A549 (cell line): ENCODE measurements at places on chromosomes 13 and 19.

DNA sequence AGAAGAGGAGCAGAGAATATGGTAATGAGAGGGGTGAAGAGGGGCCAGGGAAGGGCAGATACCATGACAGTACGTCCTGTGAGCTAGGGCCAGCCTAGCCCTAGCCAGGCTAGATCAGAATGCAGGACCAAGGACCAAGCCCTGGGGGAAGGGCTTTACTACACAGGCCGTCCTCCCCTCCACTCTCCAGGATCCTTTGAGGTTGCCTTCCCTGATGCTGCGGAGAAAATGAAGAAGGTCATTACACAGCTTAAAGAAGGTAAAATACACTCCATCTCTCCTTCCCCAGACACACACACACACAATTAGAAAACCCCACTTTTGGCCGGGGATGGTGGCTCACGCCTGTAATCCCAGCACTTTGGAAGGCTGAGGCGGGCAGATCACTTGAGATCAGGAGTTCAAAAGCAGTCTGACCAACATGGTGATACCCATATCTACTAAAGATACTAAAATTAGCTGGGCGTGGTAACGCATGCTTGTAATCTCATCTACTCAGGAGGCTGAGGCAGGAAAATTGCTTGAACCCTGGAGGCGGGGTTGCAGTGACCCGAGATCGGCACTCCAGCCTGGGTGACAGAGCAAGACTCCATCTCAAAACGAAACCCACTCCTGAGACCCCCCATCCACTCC lies 8.5 kb downstream of the SPACA6 start:
- DNase-seq = no peak

DNA sequence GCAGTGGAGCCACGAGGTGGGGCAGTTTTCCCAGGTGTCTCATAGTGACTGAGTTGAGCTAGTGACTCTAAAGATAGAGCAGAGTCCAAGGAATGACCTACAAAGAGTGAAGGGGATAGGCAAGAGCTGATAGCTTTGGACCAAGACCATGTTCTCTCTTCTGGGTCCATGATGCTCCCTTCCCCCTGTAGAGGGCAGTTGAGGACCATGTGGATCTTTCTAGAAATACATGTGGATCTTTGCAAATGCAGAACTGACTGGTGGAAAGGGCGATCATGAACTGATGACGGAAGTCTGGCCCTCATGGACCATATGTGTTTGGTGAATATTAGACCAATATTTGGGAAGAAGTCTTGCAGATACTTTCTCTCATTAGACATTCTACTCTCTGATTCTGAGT lies 6.9 kb downstream of the PSG1 start:
- DNase-seq = no peak

- DNase-seq = no peak
Observed at GRCh38 chr13:82758044-82758443, 1124.2 kb downstream of the SLITRK1 start.

DNA sequence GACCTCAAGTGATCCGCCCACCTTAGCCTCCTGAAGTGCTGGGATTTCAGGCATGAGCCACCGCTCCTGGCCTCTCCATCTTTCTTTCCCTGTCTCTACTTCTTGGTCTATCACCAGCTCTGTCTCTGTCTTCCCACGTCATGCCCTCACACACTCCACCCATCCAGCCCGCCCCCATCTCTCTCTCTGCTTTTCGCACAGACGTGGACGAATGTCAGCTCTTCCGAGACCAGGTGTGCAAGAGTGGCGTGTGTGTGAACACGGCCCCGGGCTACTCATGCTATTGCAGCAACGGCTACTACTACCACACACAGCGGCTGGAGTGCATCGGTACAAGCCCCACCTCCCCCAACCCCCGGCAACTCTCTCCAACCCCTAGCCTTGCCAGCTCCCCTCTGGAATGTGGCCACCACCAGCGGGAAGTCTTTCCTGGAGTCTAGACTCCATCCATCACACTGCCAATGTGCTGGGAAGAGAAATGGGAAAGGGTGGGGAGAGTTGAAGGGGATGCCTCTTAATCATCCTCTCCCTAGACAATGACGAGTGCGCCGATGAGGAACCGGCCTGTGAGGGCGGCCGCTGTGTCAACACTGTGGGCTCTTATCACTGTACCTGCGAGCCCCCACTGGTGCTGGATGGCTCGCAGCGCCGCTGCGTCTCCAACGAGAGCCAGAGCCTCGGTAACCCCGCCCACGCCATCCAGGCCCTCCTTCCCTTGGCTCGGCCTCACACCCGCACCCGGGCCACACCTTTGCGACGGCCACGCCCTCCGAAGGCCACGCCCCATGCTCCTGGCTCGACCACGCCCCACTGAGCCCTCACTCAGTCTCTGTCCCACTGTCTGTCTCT lies 22.5 kb downstream of the LTBP4 start:
- DNase-seq = peak; percentile 90

GRCh38 chr13:49536144-49536873 lies 40.6 kb downstream of the PHF11 start:
- no peak for DNase-seq

GRCh38 chr19:2888731-2889224 lies 11.9 kb upstream of the ZNF57 start:
- no peak for DNase-seq

DNA sequence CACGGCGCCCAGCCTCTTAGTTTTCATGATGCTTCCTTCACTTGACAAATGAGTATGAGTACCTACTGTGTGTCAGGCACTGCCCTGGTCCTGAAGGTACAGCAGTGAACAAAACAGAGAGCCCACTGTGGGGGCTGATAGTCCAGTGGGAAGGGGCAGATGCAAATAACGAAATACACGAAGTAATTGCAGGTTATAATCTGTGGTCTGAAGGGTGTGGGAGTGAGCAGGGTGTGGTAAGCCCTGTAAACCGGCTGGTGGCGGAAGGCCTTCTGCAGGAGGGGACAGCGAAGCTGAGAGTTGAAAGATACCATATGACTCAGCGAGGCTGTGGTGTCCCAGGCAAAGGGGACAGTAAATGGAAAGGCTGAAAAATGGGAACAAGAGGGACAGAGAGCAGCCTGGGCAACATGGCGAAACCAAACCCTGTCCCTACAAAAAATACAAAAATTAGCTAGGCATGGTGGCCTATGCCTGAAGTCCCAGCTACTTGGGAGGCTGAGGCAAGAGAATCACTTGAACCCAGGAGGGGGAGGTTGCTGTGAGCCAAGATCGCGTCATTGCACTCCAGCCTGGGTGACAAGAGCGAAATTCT lies 60.5 kb downstream of the MAP4K1 start:
- DNase-seq = peak; percentile 44

- DNase-seq = no peak
Observed at GRCh38 chr19:33381101-33381500, 7.6 kb downstream of the CEBPG start.

- DNase-seq = no peak
Observed at GRCh38 chr13:109816808-109817203, 30.4 kb upstream of the IRS2 start.

GRCh38 chr19:33767898-33768413 lies 28.7 kb upstream of the KCTD15 start:
- DNase-seq = peak; percentile 42

- no peak for DNase-seq
Observed at GRCh38 chr13:50403311-50403710, 388.1 kb downstream of the KCNRG start.

DNA sequence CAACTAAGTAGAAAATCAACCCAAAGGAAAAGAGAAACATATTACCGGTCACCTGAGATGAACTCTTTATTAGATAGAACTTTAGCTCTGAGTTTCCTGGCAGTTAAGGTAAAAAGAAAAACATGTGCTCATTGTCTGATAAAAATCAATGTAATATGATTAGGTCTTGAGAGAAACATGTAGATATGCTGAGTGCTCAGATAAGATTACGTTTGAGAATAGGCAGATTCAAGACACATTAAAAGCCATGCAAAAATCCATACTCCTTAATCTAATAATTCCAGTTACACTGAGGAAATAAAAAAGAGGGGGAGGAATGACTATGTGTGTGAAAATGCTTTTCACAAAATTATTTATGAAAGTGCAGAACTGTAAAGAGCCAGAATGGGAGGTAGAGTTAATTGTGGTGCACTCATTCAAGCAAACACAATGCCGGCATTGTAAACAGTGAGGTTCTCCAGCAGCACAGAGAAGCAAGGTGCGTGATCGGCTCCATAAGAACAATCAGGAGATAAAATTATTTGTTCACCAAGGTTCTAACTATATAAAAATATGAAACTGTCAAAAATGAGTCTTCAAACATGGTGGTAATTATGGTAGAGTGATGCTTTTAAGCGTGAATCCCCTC lies 88.8 kb downstream of the MBNL2 start:
- no peak for DNase-seq

- no peak for DNase-seq
Observed at GRCh38 chr19:40932008-40932959, 50.3 kb upstream of the CYP2A7 start.

DNA sequence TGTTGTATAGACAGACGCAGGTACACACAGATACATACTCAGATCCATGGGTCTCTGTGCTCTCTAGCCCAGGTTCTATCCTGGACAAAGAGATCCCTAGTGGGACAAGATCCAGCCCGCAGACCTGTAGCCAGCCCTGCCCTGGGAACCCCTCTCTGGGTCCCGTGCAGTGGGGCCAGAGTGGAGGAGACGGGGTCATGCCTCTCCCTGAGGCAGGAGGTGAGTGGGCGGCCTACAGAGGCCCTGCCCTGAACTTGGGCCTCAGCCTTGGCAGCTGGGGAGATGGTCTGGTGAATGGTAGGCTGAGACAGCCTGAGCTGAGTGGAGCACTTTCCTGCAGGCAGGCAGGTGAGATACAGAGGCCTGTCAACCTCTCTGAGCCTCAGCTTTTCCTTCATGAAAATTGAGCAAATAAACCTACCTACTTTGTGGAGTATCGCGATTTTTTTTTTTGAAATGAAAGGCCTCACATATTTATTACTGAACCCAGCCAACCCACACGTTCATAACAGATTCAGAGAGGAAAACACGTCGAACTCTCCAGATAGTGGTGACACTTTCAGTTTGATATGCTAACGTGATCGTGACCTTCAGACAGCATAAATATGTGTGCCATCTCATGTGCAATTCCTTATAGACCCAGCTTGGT lies 3.4 kb upstream of the JUND start:
- DNase-seq = no peak

DNA sequence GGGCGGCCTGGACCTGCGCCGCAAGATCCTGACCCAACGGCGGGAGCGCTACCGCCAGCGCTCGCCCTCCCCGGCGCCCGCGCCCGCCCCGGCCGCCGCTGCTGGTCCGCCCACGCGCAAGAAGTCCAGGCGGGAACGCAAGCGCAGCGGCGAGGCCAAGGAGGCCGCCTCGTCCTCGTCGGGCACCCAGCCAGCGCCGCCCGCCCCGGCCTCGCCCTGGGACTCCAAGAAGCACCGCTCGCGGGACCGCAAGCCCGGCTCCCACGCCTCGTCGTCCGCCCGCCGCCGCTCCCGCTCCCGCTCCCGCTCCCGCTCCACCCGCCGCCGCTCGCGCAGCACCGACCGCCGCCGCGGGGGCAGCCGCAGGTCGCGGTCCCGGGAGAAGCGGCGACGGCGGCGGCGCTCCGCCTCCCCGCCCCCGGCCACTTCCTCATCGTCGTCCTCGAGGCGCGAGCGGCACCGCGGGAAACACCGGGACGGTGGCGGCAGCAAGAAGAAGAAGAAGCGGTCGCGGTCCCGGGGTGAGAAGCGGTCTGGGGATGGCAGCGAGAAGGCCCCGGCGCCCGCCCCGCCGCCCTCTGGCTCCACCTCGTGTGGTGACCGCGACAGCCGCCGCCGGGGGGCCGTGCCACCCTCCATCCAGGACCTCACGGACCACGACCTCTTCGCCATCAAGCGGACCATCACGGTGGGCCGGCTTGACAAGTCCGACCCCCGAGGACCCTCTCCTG lies 10.0 kb downstream of the SCAF1 start:
- no peak for DNase-seq

DNA sequence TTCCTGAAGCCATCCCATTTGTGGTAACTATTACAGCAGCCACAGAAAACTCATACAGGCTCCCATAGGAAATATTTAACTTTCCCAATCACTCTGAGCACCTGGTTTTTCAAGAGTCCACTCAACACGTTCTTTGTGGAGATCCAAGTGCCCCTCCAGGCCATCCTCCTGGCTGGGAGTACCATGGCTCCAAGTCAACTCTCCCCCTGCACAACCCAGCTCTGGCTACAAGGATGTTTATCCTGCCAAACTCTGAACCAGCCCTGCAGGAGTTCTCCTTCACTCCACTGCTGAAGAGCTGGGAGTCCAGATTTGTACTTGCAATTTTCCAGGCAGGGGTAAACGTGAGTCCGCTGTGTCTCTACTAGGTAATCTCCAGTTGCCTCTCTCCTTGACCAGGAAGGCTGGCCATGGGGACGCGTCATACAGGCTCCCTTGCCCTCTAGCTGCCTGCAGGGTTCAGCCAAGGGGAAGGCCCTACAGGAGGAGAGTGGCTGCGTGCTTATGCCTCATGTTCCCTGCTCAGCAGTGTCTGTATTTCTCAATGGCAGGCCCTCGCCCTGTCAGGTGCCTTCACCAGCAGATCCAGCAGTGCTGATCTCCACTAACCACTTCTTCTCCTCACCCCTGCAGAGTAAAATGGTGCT lies 29.9 kb upstream of the ARGLU1 start:
- no peak for DNase-seq

GRCh38 chr13:94322925-94323763 lies 156.3 kb downstream of the DCT start:
- no peak for DNase-seq

- DNase-seq = no peak
Observed at GRCh38 chr19:40286235-40286970, 1.3 kb upstream of the AKT2 start.

- no peak for DNase-seq
Observed at GRCh38 chr19:2282062-2282861, at the start of gene PEAK3. Gene PEAK3, minus strand, starts transcription at chr19:2282175. Its CDS starts 1,244 bp downstream, at chr19:2280931.

DNA sequence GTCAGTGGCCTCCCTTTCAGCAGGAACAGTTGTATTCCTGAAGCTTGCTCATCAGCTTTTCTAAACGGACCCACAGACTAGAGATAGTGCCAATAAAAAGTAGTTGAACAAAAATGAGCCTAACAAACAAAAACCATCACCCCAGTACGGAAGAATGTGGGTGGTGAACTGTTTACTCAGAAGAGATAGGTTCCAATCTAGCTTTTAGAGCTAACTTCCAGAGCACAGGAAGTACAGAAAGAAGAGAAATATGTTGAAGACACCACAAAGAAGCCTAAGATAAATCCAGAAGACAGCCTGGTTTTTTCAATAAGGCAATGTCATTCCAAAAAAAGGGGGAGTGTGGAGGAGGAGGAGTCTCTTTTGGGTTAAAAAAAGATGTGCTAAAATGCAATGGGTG lies 2.8 kb upstream of the LMO7 start:
- no peak for DNase-seq

GRCh38 chr19:12946092-12946721 lies 545 bp downstream of the RAD23A start:
- no peak for DNase-seq
